ENCODE measurements at places on chromosomes 2 and 18.

GRCh38 chr18:10419420-10420103 lies 34.9 kb upstream of the APCDD1 start:
- H3K4me1 ChIP-seq, result peaks cover under 1% of the 10 kb centered on the region
- H3K4me3 ChIP-seq, result no peak overlapping the region
- H3K36me3 ChIP-seq, result no peaks in the 10 kb centered on the region
- H3K27me3 ChIP-seq, result no peaks in the 10 kb centered on the region
- DNase-seq, result no peak
- H3K27ac ChIP-seq, result no peak overlapping the region

DNA sequence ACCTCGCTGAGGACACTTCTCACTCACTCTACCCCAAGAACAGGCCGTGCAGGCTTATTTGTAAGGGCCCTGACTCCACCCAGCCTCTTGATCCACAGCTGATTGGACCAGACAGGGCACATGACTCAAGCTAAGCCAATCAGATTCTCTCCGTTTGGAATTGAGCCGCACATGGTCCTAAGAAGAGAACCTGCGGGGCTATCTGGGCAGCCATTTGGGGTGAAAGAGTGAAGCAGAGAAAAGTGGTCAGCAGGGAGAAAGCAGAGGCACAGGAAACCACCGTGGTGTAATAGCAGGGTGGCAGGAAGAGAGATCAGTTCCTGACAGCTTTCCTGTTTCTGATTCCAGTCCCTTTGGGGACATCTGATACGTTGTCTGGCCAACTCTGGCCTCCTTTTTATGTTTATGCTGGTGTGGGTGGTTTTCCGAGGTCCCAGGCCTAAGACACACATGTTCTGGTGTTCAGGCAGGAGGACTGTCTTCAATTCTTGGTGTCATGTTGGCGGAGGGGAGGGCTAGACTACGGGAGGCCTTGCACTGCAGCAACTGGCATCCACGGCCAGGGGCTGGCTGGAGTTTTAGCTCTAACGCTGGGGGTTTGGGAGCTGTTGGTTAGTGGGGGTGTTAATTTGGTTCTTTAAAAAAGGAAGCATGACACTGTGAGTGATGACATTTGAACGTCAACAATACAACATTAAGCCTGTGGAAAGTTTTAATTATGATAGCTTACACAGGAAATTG lies 26.1 kb upstream of the SPTBN1 start:
- no peak overlapping the region for H3K4me3 ChIP-seq
- H3K36me3 ChIP-seq, result no peaks in the 10 kb centered on the region
- no peaks in the 10 kb centered on the region for H3K27me3 ChIP-seq

DNA sequence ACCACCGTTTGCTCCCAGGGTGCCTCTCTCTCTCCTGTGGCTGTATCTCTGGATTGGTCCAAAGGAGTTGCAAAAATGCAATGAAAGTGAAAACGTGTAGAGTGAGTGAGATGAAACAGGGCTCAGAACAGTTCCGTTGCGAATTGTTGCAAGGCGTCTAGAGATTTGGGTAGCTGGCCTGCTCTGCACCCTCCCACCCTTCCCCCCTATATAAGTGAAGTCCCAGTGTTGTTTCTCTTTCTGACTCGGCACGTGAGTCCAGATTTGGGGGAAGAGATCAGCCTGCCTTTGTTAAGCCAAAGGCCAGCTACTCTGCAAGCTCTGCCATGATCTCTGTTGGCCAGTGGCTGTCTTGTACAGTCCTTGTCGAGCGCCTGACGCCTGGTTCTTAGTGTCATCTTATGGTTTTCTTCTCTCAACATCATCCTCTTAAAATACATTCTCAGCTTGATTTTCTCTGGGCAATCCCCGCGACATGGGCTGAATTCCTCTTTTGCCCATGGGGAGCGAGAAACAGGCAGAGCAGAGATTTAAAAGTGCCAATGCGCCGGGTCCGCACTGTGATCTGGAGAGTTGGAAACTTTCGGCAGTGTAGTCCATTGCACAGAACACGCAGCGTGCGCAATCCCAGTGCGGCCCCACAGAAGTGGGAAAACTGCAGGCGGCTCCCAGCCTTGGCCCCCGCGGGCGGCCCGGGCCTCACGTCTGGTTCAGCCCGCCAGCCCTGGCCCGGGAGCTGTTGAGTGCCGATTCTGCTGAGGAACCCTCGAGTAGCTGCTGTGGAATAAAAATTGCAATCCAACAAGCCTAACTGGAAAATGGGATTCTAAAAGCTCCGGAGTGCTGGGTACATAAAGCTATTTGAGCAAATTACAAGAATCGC lies 9.3 kb downstream of the MEIS1 start:
- H3K36me3 ChIP-seq, result peaks cover 40% of the 10 kb centered on the region
- peak overlapping the region; percentile 34 for H3K4me3 ChIP-seq
- peaks cover 25% of the 10 kb centered on the region for H3K4me1 ChIP-seq
- DNase-seq, result peak; percentile 74

- H3K4me3 ChIP-seq, result no peak overlapping the region
- no peaks in the 10 kb centered on the region for H3K27me3 ChIP-seq
- peaks cover 44% of the 10 kb centered on the region for H3K4me1 ChIP-seq
- no peak for DNase-seq
- no peak overlapping the region for H3K27ac ChIP-seq
- H3K36me3 ChIP-seq, result no peaks in the 10 kb centered on the region
These were observed 74.0 kb downstream of the MYO1B start for GRCh38 chr2:191319186-191319585.

DNA sequence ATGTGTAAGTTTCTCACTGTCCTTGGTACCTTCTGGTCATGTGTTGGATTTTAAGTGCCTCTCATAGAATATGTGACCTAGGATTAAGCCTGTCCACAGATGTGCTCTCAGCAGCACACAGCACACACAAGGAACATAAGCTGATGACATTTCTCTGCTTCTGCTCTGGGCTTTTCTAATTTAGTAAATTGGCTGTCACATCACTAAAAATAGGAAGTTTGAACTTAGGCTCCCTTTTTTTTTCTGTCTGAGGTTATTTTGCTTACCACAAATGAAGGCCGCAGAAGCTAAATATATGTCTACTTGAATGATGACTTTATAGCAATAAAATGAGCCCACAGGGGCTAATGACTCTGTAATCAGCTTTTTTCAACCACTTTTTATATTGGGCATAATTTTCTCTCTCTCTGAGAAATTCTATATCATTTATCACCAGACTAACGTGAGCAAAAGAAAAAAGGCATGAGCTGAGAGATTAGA lies 150.2 kb upstream of the KLHL14 start:
- H3K36me3 ChIP-seq, result no peaks in the 10 kb centered on the region
- no peak overlapping the region for H3K4me3 ChIP-seq
- no peak overlapping the region for H3K27ac ChIP-seq
- DNase-seq, result peak; percentile 91
- peaks cover 2% of the 10 kb centered on the region for H3K27me3 ChIP-seq
- H3K4me1 ChIP-seq, result peaks cover 12% of the 10 kb centered on the region

DNA sequence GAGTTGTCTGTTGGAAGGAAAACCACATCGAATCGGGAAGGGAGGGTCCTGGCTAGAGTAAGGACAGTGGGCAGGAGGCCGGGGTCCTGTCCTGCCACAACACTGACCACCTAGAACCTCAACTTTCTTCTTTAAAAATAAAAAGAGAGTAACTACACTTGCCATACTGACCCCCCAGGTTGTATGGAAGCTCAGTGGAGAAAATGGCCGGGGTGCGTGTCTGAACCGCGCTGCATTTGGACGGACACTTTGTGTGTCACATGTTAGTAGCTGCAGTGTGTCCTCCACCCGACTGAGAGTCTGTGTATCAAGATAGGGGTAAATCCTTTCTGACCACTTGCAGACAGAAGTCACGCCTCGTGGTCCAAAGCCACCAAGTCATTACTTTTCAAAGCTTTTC lies 87.0 kb downstream of the GBX2 start:
- H3K27me3 ChIP-seq, result peaks cover 2% of the 10 kb centered on the region
- no peaks in the 10 kb centered on the region for H3K4me1 ChIP-seq
- H3K36me3 ChIP-seq, result no peaks in the 10 kb centered on the region
- no peak overlapping the region for H3K27ac ChIP-seq
- DNase-seq, result no peak
- no peak overlapping the region for H3K4me3 ChIP-seq

DNA sequence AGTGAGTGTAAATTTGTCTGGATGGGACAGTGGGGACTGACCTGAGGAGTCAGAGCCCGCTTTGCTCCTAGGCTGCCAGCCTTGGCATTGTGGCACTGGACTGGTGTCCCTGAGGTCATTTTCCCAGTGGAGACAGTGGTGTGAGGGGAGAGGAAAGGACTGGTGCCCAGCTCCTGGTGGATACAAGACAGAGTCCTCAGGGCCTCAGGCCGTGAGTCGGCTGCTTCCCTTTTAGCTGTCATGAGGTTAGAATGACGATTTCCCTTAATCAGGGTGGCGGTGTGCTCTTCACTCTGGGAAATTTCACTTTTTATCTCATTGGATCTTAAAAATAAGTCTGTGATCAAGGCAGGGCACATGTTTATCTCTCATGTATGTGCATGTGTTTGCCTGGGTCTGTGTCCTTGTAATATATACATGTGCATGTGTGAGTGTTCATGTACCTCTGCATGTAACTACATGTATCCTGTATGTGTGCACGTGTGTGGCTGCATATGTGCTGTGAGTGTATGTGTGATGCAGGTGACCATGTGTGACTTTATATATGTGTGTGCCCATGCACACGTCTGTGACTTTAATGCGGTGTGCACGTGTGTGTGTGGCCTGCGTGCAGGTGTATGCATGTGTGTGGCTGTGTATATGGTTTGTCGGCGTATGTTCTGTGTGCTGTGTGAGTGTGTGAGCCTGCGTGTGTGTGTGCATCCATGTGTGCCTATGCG lies 55.7 kb downstream of the GLI2 start:
- H3K27me3 ChIP-seq, result no peaks in the 10 kb centered on the region
- DNase-seq, result no peak
- no peaks in the 10 kb centered on the region for H3K36me3 ChIP-seq

DNA sequence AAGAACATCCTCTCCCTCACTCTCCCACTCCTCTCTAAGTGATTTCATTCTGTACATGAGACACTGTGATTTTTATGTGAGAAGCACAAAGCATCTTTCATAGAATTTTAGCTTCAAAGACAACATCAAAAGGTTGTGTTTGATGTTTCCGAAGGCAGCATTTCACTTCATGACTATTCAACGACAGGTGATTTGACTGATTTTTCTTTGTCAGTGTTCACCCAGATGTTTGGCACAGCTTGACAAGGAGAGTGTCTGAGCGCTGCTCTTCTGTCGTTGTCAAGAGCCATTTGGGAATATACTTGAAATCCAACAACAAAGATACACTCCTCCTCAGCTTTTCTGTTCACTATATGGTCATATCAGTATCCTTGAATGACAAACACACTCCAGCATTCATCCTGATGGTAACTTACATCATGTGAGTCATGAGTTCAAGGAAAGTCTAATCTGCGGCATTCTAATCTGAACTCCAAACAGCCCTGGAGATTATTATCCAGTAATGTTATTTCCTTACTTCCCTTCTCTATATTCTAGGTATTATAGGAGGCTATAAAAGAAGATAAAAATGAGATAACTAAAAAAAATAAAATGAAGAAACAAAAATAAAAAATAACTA lies 45.9 kb upstream of the ST6GAL2 start:
- no peak for DNase-seq
- no peaks in the 10 kb centered on the region for H3K27me3 ChIP-seq
- no peak overlapping the region for H3K27ac ChIP-seq
- no peak overlapping the region for H3K4me3 ChIP-seq

GRCh38 chr2:1032030-1032429 lies 81.4 kb downstream of the SNTG2 start:
- DNase-seq, result no peak
- H3K4me1 ChIP-seq, result no peaks in the 10 kb centered on the region
- no peak overlapping the region for H3K27ac ChIP-seq
- no peaks in the 10 kb centered on the region for H3K27me3 ChIP-seq
- H3K36me3 ChIP-seq, result no peaks in the 10 kb centered on the region
- H3K4me3 ChIP-seq, result no peak overlapping the region

DNA sequence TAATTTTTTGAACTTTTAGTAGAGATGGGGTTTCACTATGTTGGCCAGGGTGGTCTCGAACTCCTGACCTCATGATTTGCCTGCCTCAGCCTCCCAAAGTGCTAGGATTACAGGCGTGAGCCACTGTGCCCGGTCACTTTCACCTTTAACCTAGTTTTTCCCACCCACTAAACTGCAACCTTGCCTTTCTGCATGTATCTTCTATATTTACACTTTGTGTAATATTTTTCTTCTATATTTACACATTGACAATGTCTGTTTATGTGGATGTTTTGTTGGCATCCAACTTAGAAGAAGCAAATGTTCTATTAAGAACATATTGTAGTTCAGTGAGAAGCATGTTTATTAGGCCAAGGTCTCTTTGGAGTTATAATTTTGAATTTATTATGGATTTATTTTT lies 26.7 kb downstream of the SNRPD1 start:
- no peak overlapping the region for H3K27ac ChIP-seq
- peaks cover 14% of the 10 kb centered on the region for H3K36me3 ChIP-seq
- H3K4me3 ChIP-seq, result no peak overlapping the region
- no peaks in the 10 kb centered on the region for H3K4me1 ChIP-seq

- no peak for DNase-seq
- no peak overlapping the region for H3K4me3 ChIP-seq
- no peaks in the 10 kb centered on the region for H3K36me3 ChIP-seq
- H3K27ac ChIP-seq, result no peak overlapping the region
- peaks cover 8% of the 10 kb centered on the region for H3K4me1 ChIP-seq
- no peaks in the 10 kb centered on the region for H3K27me3 ChIP-seq
These were observed 51.4 kb downstream of the ICOS start for GRCh38 chr2:203987959-203988358.
